ENCODE measurements at places on chromosomes 2 and 18. TPM values are rescaled to one million over a fixed set of nuclear protein-coding genes. Genes with fewer than 3 reads are reported as not detected.

The CCDC148 gene
- total RNA-seq = 2.0 TPM

The L3MBTL4 gene
- under 0.01 TPM for total RNA-seq

The LOXHD1 gene
- total RNA-seq = not detected

The CYP1B1 gene
- total RNA-seq = 33.9 TPM

The RGPD4 gene
- under 0.01 TPM for total RNA-seq

The FRZB gene
- total RNA-seq = under 0.01 TPM

The ASIC4 gene
- not detected for total RNA-seq

The SERPINB2 gene
- total RNA-seq = 0.38 TPM

The VWC2L gene
- total RNA-seq = not detected

The OR6B2 gene
- total RNA-seq = not detected

The HOXD13 gene
- not detected for total RNA-seq

The SERPINB13 gene
- not detected for total RNA-seq

The MYO3B gene
- 0.28 TPM for total RNA-seq

The TCF7L1 gene
- total RNA-seq = 2.3 TPM
